Left lobe of liver (tissue), 2 donors: ENCODE measurements at places on chromosomes 2 and 18.
A peak's percentile ranks its signal among the peaks of the same experiment; 100 is the strongest.

DNA sequence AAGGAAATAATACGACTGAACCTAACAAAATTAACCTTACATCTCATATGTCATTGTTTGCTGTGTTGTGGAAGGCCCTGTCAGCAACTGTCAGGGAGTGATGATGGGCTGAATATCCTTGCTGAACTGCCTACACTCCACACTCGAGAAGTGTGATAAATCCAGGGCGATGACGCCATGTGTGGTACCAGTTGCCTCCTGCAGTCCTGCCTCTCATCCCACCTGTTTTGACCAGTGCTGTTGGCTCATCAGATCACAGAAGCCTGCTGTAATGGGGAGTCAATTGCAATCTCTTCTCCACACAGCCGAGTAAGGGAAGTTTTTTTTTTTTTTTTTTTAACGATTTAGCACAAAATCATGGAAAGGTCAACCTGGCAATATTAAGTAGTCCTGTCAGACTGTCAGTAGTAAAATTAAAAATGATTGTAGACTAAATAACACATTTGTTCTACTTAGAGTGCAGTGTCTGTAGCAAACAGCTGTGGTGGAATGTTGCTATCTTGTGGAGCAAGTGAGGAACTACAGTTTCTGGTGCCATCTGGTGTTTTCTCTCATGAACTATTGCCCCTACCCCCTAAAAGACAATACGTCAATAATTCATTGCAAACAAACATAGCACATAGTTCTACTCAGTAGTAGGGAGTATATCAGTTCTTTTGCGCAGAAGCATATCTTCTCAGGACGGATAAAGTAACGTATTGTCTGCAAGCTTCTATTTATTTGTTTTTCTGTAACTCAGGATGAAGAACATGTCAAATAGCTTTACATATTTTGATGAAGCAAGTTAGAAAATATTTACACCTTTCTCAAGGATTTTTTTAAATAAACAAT lies 347.6 kb downstream of the CTNNA2 start:
- no peak for DNase-seq

GRCh38 chr2:24359129-24360049 lies 947 bp downstream of the ITSN2 start:
- peak; percentile 67 for DNase-seq

- no peak for DNase-seq
Observed at GRCh38 chr2:37586663-37587317, 84.7 kb downstream of the CDC42EP3 start.

DNA sequence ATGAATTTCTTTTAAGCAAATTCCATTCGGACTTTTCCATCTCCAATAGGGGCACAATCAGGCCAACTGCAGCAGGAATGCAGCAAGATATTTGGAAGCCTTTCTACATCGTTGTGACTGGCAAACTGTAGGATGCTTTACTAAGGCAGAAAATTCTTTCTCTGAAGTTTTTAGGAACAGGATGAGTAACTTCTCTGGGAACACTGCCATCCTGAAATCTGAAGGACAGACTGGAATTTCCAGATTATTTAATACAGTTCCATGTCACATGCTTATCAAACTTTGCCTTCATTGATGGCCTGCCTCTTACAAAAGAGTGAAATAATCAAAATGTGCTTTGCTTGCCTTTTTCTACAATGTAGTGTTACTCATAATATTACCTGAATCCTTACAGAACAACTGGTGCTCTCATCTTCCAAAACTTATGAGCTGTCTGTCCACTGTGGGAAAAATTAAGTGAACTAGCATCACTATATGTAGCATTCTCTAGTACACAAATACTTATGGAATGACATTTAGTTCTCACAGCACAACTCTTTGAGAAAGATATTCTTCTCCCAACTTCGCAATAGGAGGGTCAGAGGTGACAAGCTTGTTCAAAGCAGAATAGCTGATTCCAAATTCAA lies 32.0 kb upstream of the MAP2 start:
- DNase-seq: no peak

GRCh38 chr2:17543131-17543660 lies 2.7 kb downstream of the VSNL1 start:
- no peak for DNase-seq

DNA sequence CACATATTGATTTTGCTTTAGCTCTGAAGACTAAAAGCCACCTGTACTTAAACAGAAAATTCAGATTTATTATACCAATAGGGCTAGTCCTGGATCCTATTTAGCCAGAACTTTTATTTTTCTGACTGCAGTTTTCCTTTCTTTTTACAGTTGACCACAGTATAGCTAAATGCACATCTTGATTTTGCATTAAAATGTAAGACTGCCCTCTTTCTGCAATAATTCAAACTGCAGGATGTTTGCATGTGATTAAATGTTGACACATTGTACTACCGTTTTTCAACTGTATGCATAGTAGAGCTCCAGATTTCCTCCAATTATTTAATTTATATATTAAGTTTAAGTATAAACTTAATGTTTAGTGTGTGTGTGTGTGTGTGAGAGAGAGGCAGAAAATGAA lies 1262.9 kb downstream of the SUCLG1 start:
- no peak for DNase-seq

- no peak for DNase-seq
Observed at GRCh38 chr2:24950102-24950501, 21.7 kb downstream of the DNAJC27 start.

DNA sequence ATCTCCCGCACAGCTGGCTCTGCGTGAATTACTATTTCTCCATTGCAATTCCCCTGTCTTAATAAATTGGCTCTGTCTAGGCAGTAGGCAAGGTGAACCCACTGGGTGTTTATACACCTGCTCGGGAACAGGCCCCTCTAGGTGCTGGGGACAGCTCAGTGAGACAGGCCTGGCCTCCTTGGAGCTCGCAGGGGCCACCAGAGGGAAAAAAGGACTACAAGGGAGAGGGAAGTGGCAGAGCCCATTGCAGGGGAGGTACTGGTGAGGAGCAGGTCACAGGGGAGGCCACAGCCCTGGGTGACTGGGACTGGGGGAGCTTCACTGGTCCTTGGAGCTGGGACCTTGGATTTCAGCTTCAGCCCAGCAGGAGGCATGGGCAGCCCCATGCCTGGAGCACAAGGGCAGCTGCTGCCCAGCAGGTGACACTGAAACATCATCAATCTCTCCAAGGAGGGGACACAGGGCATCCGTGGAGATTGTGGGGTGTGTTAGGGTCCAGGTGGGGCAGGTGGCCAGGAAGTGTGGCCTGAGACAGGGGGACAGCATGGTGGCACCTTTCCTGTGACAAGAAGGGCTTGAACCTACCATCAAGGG lies 31.2 kb downstream of the NGEF start:
- DNase-seq: peak; percentile 40

- DNase-seq: no peak
Observed at GRCh38 chr2:181142514-181142913, 162.1 kb downstream of the UBE2E3 start.

DNA sequence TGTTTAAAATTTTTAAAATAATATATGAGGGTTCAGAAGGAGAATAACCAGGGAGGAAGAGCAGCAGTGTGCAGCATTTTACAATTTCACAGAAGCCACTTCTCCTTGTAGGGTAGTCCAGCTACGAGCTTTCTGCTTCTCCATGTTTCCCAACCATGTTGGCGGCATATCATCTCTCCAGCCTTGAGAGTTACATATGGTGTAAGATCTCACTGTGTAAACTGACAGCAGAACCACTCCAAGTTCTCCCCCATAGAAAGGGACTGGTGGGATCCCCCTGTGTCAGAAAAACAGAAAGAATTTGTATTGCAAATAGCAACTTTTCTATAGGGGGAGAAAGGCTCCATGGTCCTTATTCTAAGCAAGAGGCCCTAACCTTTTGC lies 266.8 kb upstream of the ACVR2A start:
- DNase-seq: no peak

DNA sequence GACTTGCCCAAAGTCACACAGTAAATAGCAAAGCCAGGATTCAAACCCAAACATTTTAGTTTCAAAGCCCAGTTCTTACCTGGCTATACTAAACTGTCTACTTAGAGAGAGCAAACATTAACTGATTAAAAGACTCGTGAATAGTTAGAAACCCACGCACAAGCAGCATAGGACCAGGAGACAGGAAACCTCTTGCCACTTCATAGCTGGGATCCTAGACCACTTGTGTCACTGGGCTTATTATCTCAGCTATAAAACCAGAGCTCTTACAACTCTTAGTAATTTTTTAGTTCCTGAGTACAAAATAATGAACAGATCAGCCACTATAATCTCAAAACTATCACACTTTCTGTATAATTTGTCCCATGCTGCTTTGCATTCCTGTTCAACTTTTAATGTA lies 2.4 kb upstream of the AAK1 start:
- no peak for DNase-seq

DNA sequence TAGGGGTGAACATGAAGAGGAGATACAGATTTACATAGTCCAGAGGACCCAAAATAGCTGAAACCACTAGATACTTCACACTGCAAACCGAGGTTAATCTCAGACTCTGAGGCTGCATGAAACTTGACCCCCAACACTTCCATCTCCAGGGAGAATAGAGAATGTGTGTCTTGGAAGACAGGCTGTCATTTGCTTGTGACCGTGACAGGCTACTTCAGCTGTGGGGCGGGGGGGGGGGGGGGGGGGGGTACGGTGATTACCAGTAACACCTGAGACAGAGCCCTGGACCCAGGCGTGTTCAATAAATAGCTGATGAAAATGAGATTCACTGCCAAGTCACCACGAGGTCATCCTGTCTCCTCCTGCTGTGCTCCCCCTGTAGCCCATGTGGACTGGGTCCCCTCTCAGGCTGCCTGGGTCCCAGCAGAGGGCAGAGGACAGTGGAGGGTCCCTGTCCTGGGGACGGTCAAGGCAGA lies 5.7 kb upstream of the KLHL29 start:
- DNase-seq: no peak

GRCh38 chr2:217438821-217439220 lies 564.0 kb downstream of the TNS1 start:
- DNase-seq: no peak

GRCh38 chr18:51279367-51279984 lies 82.0 kb upstream of the MEX3C start:
- no peak for DNase-seq

GRCh38 chr2:179657068-179657595 lies 204.3 kb downstream of the ZNF385B start:
- DNase-seq: no peak

GRCh38 chr18:10094154-10094553 lies 180.3 kb downstream of the VAPA start:
- DNase-seq: no peak

- no peak for DNase-seq
Observed at GRCh38 chr2:64226611-64227010, 82.4 kb upstream of the PELI1 start.

DNA sequence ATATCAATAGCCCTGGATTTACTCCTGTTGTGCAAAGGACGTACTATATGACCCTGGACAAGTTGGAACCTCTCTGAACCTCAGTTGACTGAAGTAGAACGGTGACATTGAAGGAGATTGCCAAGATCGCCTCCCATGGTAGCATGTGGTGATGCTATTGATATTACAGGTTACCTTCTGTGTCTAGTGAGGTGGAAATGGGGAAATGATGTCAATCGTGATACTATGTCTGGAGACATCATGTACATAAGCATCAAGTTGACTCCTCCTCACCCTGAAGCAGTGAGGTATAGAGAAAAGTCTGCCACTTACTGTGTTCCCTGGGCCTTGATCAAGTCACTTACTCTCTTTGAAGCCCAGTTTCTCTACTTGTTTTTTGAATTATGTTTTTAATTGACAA lies 93.9 kb downstream of the KLF7 start:
- DNase-seq: no peak

GRCh38 chr18:22521026-22521707 lies 103.5 kb upstream of the CTAGE1 start:
- DNase-seq: no peak

- no peak for DNase-seq
Observed at GRCh38 chr2:203400805-203401585, 72.8 kb downstream of the ABI2 start.

DNA sequence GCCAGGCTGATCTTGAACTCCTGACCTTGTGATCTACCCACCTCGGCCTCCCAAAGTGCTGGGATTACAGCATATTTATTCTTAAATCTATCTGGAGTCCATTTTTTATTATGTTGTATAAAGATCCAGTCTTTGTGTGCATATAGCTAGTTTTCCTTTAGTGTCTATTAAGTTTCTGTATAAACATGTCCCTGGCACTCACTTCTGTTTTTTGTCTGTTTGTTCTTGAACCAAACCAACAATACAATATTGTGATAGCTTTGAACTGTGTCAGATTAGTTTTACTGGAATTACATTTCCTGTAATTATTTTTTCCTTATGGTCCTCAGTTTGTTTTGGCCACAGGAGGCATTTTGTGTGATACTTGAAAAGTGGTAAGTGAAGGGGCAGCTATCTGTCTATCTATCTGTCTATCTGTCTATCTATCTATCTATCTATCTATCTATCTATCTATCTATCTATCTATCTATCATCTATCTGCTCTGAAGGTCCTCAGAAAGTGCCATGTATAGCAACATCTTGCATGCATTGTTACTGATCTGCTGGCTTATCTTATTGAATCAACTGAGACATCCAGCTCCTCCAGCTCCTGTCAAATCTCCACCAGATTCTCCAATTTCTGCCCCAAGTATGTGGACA lies 70.9 kb upstream of the ACVR1 start:
- DNase-seq: no peak

DNA sequence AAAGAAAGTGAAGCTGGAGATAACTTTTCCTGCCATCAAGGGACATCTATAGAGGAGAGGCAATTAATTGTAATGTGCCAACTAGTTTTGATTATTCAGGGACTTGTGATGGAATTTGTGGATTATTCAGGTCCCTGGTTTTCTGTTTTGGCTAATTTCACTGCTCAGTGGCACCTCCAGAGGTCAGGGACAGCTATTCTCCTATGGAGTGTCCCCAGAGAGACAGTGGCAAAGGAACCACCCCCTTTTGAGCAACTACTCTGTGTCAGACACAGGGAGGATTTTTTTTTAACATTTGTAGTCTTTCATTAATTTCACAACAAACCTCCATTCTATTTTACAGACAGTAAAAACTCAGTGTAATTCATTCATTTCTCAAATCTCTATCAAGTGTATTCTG lies 206.0 kb upstream of the SPRED2 start:
- DNase-seq: no peak

- no peak for DNase-seq
Observed at GRCh38 chr2:240252191-240252871, 111.9 kb upstream of the OTOS start.

DNA sequence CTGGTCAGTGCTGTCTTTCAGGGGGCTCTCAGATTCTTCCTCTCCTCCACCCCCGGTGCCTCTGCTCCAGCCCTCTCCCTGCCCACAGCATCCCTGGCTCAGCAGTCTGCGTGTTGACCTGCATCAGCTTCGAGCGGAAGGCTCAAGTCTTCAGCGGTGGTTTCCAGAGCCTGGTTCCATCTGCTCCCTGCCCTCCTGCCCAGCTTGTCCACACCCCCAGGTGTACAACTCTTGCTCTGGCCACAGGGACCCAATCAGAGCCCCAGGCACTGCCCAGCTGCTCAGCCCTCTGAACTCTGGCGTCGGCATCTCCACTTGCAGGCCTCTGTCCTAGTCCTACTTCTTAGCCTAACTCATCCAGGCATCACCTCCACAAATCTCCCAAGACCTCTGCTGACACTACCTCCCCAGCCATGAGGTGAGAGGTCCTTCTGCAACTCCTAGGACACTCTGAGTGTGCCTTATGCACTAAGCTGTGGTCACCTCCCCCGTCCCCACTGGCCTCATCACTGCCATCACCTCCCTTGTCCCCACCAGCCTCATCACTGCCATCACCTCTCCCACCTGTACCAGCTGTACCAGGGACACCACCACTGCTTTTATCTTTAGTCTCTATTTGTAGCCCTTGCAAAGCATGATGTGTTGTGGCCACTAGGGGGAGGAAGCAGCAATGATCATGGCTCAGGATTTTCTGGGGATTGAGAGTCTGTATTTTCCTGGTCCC lies 60.9 kb downstream of the EDAR start:
- no peak for DNase-seq
